ENCODE measurements at places on chromosomes 1 and 21. TPM values are rescaled to one million over a fixed set of nuclear protein-coding genes. Genes with fewer than 3 reads are reported as not detected.

DNA sequence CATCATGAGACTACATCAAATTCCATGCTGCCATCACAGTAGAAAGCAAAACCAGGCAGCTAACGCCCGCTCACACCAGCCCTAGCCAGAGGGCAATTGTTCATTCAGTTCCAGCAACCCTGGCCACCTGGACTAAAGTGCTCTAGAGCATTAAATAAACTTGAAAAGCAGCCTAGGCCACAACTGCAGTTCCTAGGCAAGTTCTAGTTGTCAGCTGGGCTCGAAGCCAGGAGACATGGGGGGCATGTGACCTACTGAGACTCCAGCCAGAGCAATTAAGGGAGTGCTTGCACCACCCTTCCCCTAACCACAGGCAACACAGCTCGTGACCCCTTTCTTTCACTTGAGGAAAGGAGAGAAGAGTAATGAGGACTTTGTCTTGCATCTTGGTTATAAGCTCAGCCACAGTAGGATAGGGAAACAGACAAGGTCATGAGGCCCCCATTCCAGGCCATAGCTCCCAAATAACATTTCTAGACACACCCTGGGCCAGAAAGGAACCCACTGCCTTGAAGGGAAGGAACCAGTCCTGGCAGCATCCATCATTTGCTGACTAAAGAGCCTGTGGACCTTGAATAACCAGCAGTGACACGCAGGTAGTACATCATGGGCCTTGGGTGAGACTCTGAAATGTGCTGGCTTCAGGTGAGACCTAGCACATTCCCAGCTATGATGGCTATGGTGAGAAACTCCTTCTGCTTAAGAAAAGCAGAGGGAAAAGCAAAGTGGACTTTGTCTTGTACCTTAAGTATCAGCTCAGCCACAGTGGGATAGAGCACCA, 77.0 kb downstream of the ZZZ3 start:
- no peak for DNase-seq

GRCh38 chr1:222911866-222912265, 97.0 kb downstream of the DISP1 start:
- no peak for DNase-seq

GRCh38 chr1:247500865-247501264, 35.4 kb downstream of the OR2C3 start:
- no peak for DNase-seq

DNA sequence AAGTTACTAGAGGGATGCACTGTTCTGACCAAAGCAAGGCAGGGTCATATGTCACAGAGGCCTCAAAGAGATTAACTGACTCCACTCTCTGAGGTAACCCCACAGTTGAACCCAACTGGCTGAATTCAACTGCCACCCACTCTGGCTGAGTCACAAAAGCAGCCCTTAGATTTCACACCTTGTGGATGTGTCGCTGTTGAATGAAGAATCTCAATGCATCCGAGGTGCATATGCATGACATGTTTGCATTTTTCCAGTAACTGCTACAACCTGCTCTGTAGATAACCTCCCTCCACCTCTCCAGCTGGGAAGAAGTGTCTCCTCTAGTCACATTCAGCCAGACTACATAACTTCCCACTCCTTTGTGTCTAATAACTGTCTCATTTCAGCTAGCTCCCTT, 27.9 kb upstream of the KIF21B start:
- DNase-seq, result no peak

DNA sequence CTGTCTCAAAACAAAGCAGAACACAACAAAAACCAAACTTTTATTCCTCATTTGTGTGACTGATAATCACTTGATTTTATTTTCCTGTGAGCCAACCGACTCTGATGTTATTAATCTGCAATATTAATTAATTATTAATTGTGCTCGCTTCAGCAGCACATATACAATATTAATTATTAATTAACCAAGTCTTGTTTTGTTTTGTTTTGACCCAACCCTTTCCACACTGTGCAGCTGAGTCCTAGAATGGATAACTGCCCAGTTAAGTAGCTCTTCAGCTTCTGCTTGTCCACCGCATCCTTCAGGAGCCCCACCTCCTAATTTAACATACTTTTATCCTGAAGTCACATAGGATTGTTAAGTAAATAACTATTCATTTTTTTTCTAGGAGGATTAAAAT, 47.4 kb upstream of the EXO1 start:
- no peak for DNase-seq

- no peak for DNase-seq
Measured at GRCh38 chr1:87219626-87220025, 109.1 kb upstream of the LMO4 start.

Gene CASQ2
- 0.84 TPM for polyA plus RNA-seq

Gene AXDND1
- 0.86 TPM for polyA plus RNA-seq

Gene OR11L1
- not detected for polyA plus RNA-seq

Gene FCGR1A
- 3.2 TPM for polyA plus RNA-seq

Data from left lung (tissue), 14 donors.